Epithelial cell of umbilical artery (primary cell): ENCODE measurements at places on chromosomes 2 and 18. TPM values are rescaled to one million over a fixed set of nuclear protein-coding genes. Genes with fewer than 3 reads are reported as not detected.

Gene VRK2
- total RNA-seq, result 38.3 and 57.1 TPM in 2 replicates

Gene CNNM4
- total RNA-seq, result 1.3 and 2.1 TPM in 2 replicates

Gene ALK
- total RNA-seq, result not detected in 2 replicates

Gene RGPD6
- total RNA-seq, result 17.2 and 31.5 TPM in 2 replicates

Gene BMP10
- not detected in 2 replicates for total RNA-seq

Gene CCDC148
- under 0.01 TPM in 1 of 2 replicates, not detected in the other for total RNA-seq

Gene CRYGC
- total RNA-seq, result not detected in 2 replicates

Gene CTAGE1
- total RNA-seq, result not detected in 2 replicates

Gene NOL4
- total RNA-seq, result not detected in 2 replicates

Gene RGPD8
- 8.8 and 16.3 TPM in 2 replicates for total RNA-seq

Gene ONECUT2
- total RNA-seq, result under 0.01 TPM in 2 replicates
